ENCODE measurements at places on chromosomes 13 and 19. TPM values are rescaled to one million over a fixed set of nuclear protein-coding genes. Genes with fewer than 3 reads are reported as not detected.

DNA sequence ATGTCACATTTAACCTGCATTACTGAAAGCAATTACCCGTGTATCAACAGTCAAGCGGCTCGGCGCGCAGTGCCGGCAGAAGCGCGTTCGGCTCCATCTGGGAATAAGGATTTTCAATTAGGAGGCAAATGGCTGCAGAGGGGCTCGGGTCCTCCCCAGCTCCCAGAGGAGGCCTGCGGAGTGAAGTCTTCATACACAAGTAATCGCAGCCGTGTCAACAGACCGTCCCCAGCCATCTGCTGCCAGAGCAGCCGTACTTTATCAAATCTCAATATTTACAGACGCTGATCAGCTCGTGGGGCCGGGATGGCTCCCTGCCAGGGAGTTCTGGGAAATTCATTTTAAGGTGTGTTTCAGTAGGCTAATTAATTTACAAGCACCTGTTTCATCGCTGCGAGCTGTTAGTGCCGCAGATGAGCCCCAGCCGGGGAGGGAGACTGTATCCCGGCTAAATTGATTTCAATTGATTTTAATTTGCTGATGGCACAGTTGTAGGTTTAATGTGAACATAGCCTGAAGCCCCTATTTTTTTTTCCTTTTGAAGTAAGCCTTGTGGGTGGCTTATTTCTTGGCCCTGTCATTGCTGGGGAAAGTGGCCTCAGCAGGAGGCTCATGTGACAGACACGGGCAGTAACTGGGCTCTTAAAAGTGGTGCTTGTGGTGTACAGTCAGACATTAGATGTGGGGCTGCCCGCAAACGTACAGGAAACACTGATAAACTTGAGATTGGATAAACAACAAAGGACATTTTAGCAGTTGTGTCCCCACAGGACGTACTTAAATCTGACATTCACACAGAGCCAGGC is 252.7 kb downstream of the TEX29 start:
- no peak overlapping the region for H3K4me3 ChIP-seq
- H3K27ac ChIP-seq: peak overlapping the region; percentile 50
- peaks cover 3% of the 10 kb centered on the region for H3K4me1 ChIP-seq
- DNase-seq: no peak
- peaks cover 4% of the 10 kb centered on the region for H3K36me3 ChIP-seq

GRCh38 chr13:92379371-92379770 is 847.2 kb upstream of the GPC6 start:
- H3K27ac ChIP-seq: no peak overlapping the region
- no peaks in the 10 kb centered on the region for H3K27me3 ChIP-seq
- no peak overlapping the region for H3K4me3 ChIP-seq
- H3K4me1 ChIP-seq: no peaks in the 10 kb centered on the region
- H3K36me3 ChIP-seq: no peaks in the 10 kb centered on the region

- no peak for DNase-seq
- H3K4me3 ChIP-seq: no peak overlapping the region
- H3K27me3 ChIP-seq: no peaks in the 10 kb centered on the region
- peaks cover 32% of the 10 kb centered on the region for H3K4me1 ChIP-seq
- H3K27ac ChIP-seq: no peak overlapping the region
These were observed 3.8 kb downstream of the RFXAP start for GRCh38 chr13:36822785-36823184.

- peak overlapping the region; percentile 8 for H3K27ac ChIP-seq
- H3K4me1 ChIP-seq: peaks cover 2% of the 10 kb centered on the region
- no peaks in the 10 kb centered on the region for H3K27me3 ChIP-seq
- H3K4me3 ChIP-seq: no peak overlapping the region
- no peak for DNase-seq
These were observed 195.6 kb downstream of the GGACT start for GRCh38 chr13:100392709-100393630.

Gene RFPL4AL1
- total RNA-seq: not detected
